ENCODE measurements at places on chromosomes 7 and 10.

DNA sequence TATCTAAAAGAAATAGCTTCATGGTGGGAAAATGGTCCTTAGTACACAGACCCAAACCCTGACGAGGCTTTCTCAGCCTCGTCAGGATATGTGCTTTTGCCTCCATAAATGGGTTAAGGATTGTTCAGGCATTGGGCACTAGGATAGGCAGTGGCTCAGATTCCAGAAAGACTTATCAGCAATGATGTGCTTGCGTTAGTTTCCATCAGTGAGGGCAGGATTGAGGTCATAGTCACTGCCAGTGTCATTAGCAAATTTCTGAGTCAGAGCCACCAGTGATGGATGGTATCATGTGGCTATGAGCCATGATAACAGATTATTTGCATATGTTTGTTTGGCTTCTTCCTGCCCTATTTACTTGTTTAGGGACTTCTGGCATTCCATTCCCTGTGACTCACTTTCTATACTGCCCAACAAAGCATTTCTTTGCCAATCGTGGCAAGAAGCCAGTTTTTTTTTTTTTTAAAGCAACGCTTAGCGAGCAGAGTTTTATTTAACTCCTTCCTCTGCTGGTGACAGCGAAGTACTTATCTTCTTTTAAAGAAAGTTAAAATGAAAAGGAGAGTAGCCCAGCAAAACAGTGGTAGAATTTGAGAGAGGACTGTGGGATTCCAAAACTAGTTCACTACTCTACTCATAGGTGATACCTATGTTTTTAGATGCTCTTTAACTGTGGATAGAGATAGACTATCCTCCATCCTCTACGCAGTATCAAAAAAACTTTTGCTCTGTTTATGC lies 44.4 kb downstream of the MYPN start:
- peak; percentile 96 for DNase-seq

- no peak for DNase-seq
Measured at GRCh38 chr10:119724593-119725516, 995 bp upstream of the INPP5F start.

DNA sequence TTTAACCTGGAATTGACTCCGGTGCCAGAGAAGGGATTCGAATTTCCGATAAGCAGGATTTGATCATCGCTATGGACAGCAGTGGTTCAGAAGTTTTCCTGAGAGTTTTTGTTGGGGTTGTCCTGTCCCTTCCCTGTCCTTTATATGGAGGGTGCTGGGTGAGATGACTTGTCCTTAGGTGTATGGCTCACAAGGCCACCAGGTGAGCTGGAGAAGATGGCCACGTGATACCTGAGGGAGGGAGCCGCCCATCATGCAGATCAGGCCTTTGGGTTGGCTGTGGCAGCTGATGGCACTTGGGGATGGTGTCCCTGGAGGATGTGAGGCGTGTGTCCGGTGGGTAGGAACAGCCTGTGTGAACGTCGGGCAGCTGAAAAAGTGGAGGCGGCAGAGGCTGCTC lies 187.7 kb downstream of the PTPN20 start:
- DNase-seq = no peak

- no peak for DNase-seq
Measured at GRCh38 chr10:29616542-29616941, 18.2 kb downstream of the SVIL start.

DNA sequence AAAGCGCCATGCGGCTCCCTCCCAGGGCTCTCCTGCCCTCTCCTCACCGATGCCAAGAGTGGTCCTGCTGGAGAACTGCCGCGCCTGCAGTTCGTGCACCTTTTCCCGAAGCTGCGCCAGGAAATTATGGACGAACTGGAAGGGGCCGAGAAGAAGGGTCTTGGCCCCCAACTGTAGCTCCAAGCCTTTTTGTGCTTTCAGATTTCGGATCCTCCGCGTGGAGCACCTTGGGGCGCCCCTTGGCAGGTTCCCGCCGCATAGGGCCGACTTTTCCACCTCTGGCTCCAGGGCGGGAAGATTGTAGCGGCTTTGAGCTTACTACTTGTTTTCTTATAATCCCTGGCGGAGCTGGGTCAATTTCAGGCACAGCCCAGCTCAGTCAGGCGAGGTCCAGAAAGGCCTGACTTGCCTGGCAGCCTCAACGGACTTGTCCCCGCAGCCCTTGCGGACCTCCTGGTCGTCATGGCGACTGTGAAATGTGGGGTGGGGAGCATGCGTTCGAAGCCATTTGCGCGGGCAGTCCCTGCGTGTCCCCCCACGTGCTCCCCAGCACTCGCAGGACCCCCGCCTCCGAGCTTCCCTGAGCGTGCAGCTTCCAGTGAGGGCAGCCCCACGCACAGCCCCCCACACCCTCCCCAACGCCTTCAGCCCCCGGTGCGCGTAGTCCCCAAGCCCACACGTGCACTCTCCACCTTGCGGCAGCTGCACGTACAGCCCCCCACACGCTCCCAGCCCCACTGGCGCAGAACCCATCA lies 129.9 kb downstream of the KBTBD2 start:
- no peak for DNase-seq

DNA sequence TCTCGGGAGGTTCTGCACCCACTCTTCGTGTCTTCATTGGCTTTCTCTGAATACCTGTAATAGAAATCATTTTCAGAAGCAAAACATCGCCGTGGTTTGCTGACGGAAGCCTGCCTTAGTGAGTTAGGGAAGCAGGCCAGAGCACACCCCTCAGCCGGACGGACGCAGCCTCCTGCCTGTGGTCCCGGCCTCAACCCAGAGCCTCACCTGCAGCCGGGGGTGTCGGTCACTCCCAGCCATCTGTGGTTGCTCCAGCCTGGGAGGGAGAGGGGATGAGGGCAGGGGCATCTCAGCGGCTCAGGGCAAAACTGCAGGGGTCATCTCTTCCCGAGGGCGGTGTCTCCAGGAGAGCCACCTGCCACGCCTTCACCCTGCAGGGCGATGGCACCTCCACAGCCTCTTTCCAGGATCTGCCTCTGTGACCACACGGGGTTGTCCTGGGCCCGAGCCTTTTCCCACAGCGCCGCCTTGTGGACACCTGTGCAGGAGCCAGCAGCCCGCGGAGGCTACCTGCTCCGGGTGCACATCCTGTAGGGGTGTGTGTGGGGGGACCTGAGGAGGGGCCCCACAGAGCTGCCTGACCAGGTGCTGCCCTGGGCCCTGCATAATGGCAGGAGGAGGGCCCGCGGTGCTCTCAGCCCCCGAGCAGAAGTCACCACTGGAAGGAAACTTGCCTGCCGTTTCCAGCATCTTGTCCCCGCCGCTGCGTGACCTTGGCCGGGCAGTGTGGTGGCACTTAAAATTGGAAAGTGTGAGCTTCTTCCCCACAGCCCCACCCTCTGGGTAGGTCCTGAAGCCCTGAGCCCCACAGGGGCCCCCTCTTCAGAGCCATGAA lies 21.6 kb upstream of the AP5Z1 start:
- no peak for DNase-seq

DNA sequence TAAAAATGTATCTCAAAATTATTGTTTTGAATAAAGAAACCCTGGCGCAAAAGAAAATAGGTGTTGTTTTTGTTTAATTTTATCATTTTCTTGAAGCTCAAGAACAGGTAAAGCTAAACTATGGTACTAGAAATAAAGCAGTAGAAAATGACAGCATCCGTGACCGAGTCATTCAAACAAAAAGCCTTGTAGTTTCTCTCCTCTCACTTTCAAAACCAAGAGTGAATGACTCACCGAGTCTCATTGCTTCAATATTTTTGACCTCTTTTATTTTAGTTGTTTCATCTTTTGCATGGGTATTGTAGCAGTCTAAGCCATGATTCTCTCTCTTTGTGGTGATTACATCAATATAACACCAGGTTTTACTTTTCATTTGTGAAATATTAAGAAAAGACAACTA lies 396.5 kb downstream of the POM121L12 start:
- no peak for DNase-seq

DNA sequence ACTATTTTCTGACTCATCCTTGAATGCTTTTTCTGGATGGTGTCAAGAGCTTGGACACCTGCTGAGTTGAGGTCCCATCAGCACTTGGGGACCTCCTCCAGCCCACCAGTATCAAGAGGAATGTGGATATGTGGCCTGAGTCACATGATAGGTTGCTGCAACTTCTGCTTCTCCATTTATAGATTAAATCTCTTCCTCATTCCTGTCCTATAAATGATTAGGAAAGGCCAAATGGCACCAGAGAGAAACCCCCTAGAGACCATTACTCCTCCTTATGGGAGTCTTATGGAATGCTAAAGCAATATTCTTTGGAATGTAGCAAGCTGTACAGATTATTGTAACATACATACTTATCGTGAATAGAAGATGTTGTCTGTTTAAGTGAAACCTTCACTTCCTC lies 85.6 kb downstream of the NEUROD6 start:
- no peak for DNase-seq

DNA sequence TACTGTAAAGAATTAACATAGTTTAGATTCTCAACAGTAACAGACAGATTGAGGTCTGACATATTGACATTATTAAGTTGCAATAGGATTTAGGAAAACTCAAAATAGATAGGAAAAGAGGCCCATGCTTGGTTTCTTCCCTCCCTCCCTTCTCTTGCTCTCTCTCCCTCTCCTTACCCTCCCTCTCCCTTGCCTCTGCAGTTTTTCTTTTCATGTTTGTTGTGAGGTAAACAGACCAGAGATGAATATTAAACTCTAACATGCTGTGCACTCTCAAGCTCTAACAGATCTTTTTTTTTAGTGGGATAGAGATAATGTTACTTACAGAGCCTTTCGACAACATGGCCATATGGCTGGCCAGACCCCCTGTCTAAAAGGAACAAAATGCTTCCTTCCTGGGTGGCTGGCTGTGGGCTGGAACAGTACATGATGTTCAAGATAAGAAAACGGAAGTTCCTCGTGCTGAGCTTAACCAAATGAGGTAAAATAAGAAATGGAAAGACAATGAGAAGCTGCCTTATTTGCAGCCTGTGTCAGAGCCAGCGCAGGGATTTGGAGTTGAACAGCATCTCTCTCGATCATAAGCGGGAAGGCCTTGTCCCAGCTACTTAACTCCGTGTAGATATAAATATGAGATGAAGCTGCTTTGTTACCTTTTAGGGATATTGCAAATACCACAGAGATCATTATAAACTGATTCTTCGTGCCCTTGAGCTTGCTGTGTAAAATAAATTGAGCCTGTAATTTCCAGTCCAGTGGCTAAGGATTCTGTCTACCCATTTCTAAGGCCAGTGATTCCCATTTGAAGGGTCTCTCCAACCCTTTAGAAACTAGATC lies 391.9 kb upstream of the NPVF start:
- DNase-seq = no peak

DNA sequence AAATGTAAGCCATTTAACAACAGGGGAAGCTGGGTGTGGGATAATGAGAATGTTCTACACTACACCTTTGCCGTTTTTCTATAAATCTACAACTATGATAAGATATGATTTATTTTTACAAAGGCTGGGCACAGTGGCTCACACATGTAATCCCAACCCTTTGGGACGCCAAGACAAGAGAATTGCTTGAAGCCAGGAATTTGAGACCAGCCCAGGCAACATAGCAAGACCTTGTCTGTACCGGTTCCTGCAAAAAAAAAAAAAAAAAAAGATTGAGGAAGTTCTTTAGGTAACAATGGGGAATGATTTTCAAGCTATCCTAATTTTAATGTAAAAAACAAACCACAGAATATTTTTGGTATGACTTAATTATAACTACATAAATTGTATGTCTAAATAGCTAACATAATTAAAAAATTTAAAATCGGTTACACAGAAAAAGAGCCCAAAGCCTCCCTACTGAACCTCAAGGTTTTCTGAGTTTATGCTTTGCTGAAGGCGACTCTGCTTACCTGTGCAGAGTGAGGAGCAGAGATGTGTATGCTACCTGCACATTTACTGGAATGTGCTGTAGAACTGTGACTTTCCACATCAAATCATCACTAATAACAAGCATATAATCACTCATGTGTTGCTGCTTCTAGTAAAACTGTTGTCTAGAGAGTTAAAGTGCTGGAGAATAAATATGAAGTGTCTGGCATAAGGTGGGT lies 163.4 kb downstream of the ATE1 start:
- DNase-seq = no peak

DNA sequence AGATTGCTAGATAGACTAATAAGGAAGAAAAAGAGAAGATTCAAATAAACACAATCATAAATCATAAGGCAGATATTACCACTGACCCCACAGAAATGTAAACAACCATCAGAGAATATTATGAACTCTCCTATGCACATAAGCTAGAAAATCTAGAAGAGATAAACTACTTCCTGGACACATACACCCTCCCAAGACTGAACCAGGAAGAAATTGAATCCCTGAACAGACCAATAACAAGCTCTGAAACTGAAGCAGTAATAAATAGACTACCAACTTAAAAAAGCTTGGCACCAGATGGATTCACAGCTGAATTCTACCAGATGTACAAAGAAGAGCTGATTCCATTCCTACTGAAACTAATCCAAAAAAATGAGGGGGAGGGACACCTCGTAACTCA lies 24.5 kb upstream of the STARD3NL start:
- DNase-seq = no peak

DNA sequence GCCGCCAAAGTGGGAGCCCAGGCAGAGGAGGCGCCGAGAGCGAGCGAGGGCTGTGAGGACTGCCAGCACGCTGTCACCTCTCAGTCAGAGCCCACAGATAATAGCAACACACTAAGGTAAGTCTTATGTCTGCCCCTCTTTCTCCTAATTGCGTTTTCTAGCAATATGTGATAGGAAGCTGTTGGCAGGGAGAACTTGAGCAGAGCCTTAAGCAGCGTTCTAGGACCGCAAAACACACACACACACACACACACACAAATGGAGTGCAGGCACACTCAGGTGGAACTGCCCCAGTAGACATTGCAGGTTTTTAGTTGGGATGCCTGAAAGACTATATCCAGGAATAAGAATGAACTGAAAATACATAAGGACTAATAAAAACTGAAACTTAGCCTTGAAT lies 1188.5 kb downstream of the NXPH1 start:
- no peak for DNase-seq

DNA sequence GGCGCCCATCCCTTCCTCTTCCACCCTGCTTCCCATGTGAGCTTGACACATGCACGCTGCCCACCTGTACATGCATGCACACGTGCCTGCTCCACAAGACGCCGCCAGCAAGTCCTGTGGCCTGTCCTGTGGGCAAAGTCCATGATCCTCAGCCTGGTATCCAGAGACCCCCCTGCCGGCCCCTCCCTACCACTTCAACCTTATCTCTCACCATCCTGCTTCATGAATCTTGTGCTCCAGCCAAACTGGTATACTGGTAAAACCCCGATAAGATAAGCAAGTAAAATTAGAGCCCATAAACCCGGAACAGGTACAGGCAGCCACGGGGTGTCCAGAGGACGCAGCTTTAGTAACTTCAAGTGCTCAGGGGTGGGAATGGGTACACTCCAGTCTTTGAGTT lies 11.8 kb upstream of the TBXAS1 start:
- no peak for DNase-seq

- no peak for DNase-seq
Measured at GRCh38 chr10:85674851-85675250, 691.7 kb downstream of the GRID1 start.
